Fibroblast of skin of left biceps (primary cell): ENCODE measurements at places on chromosomes 3 and 15.

- no peak for DNase-seq
These were observed 21.5 kb downstream of the FAM43A start for GRCh38 chr3:194707147-194707540.

DNA sequence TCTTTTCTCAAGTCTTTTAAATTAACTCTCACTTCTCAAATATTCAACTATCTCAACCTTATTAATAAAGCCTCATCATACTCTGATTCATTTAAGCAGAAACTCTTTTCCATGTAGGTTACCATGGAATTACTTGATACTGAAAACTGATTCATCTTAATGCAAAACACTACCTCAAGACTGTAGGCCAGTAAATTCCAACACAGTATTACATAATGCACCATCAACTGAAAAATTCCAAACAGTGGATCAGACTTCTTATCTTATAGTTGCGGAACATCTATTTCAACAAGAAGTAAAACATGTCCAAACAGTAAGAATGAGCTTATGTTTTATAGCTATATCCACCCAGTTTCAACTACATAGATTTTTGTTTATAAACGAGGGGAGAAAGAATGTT, 124.5 kb downstream of the PEAK1 start:
- DNase-seq = peak; percentile 39

GRCh38 chr15:60957111-60957510, 272.0 kb downstream of the RORA start:
- DNase-seq = no peak

DNA sequence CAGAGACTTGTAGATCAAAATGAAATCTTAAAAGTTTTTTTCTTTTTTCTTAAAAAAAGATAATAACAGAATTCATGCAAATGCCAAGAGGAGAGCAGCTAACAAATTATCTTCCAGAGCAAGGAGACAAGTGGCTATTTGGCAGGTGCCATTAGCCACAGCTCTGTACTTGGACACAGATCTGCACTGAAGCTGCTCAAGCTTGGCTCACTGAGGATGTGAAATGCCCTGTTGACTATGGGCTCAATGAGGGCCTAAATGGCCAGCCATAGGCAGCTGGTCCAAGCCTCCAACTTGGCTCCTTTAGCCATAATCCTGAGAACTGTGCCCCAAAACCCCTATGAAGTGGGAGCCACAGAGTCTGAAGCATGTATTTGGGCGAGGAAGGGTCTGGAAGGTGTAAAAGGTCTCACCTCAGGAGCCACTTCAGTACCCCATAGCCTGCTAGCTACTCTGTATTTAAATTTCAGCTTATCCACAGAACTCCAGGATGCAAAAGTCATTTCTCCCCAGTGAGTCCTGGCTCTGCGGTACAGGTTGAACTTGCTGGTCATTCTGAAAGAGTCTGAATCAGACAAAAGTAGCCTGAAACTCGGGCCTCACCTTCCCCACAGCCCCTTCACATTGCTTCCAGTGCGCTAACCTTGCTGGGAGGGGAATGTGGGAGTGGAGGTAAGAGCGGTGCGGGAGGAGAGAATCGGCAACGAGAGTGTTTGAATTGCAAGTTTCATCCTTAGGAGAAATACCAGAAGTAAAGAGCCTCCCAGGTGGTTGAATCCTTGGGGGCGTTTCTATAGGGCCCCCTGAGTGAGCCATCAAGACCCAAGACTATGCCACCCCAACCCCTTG, 48.0 kb downstream of the ZIC4 start:
- no peak for DNase-seq

- DNase-seq = no peak
These were observed 162.6 kb downstream of the IL1RAP start for GRCh38 chr3:190676481-190676880.
